ENCODE measurements at places on chromosomes 1 and 21.

DNA sequence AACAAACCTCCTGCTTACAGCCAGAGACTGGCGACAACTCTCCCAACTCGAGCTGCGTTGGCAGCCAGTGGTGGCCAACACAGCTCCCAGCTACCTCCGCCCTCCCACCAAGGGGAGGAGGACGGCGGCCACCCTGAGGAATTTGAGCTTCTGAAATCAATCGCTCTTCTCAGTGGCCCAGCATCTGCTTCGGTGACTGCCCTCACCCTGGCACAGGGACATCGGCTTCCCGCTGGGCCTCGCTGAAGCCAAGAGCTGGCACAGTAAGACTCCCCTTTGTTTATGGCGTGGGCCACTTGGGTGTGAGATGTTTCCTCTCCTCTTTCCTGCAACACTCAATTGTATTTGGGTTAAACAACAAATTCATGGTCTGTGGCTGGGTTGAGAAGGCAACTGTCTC is 136.2 kb downstream of the ZBTB18 start:
- no peaks in the 10 kb centered on the region for H3K4me1 ChIP-seq
- no peaks in the 10 kb centered on the region for H3K36me3 ChIP-seq
- no peaks in the 10 kb centered on the region for H3K27me3 ChIP-seq
- DNase-seq = no peak

GRCh38 chr1:90193116-90193515 is 198.2 kb downstream of the ZNF326 start:
- no peak overlapping the region for H3K4me3 ChIP-seq
- no peak for DNase-seq
- no peaks in the 10 kb centered on the region for H3K36me3 ChIP-seq
- H3K27ac ChIP-seq = no peak overlapping the region
- no peaks in the 10 kb centered on the region for H3K27me3 ChIP-seq
- no peaks in the 10 kb centered on the region for H3K4me1 ChIP-seq

DNA sequence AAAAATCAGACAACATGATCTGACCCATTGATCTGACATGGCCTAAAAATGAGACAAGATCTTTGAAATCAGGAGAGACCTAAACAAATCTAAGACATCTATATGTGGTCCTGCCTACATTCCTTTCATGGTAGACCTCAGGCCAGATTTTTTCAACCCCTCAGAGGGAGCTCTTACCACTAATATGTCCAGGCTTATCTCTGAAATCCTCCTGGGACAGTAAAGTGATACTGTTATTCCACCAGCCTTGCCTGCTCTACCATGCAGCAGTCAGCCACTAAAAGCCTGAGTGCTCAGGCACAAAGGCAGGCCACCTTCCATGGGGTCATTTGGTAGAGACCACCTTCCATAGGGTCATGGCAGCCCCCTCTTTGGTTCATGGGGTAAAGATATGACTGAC is 126.9 kb downstream of the TBX15 start:
- no peaks in the 10 kb centered on the region for H3K36me3 ChIP-seq
- no peak overlapping the region for H3K27ac ChIP-seq
- no peak for DNase-seq
- H3K4me1 ChIP-seq = no peaks in the 10 kb centered on the region
- no peaks in the 10 kb centered on the region for H3K27me3 ChIP-seq
- H3K4me3 ChIP-seq = no peak overlapping the region

GRCh38 chr1:33025180-33025569 is 11.5 kb downstream of the AK2 start:
- H3K4me3 ChIP-seq = no peak overlapping the region
- no peak for DNase-seq
- peaks cover 40% of the 10 kb centered on the region for H3K36me3 ChIP-seq

DNA sequence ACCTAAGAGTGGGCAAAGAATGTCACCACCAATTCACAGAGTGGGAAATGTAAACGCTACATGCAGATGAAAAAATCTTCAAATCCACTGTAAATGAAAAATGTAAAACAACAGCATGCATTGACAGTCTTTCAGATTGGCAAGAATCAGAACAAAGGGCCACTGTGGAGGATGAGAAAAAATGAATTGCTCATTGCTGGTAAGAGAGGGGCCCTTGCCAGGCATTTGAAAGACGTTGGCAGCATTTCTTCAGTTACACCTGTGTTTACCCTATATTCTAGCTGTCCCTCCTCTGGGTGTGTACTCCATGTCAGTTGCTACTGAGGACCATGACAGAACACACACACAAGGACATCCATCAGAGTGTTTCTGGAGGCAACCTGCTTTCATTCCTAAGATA is 25.8 kb upstream of the AADACL3 start:
- no peak overlapping the region for H3K27ac ChIP-seq
- no peak overlapping the region for H3K4me3 ChIP-seq
- H3K27me3 ChIP-seq = no peaks in the 10 kb centered on the region
- H3K36me3 ChIP-seq = no peaks in the 10 kb centered on the region
- no peak for DNase-seq
- no peaks in the 10 kb centered on the region for H3K4me1 ChIP-seq

GRCh38 chr1:21434394-21434793 is 5.5 kb upstream of the NBPF3 start:
- no peak overlapping the region for H3K4me3 ChIP-seq
- H3K27ac ChIP-seq = no peak overlapping the region
- no peak for DNase-seq
- no peaks in the 10 kb centered on the region for H3K4me1 ChIP-seq
- peaks cover 5% of the 10 kb centered on the region for H3K27me3 ChIP-seq
- H3K36me3 ChIP-seq = no peaks in the 10 kb centered on the region

GRCh38 chr1:154237435-154237834 is 16.7 kb downstream of the UBAP2L start:
- no peak overlapping the region for H3K4me3 ChIP-seq
- H3K27me3 ChIP-seq = no peaks in the 10 kb centered on the region
- H3K36me3 ChIP-seq = peaks cover 80% of the 10 kb centered on the region
- DNase-seq = no peak
- peaks cover 3% of the 10 kb centered on the region for H3K4me1 ChIP-seq

- H3K36me3 ChIP-seq = no peaks in the 10 kb centered on the region
- H3K27ac ChIP-seq = no peak overlapping the region
- peaks cover 34% of the 10 kb centered on the region for H3K4me1 ChIP-seq
- H3K27me3 ChIP-seq = peaks cover 9% of the 10 kb centered on the region
Measured at GRCh38 chr1:32902535-32902920, 1.3 kb upstream of the TMEM54 start.

All from large intestine (tissue), 12 donors.